ENCODE measurements at places on chromosomes 5 and 9.

- DNase-seq: no peak
These were observed 522.1 kb downstream of the CCDC171 start for GRCh38 chr9:16074963-16075362.

GRCh38 chr5:38338455-38338854 lies 80.1 kb downstream of the EGFLAM start:
- DNase-seq: no peak

DNA sequence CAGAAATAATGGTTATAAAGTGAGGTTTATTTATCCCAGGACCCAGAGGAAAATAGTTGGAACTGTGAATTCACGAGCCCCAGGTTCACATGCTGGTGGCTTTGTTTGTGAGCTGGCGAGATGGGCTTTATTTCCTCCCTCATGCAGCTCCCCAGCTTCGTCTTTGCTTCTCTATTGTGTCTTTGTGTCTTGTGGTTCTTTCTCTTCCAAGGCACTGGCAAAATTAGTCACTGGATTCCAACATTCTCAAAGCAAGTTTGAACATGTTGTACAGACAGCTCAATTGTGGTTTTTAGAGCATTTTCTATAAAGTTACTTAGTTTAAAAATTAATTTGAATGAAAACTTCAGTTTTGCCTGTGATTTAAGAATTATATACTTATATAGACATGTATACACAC lies 7.2 kb downstream of the NDUFS6 start:
- DNase-seq: no peak

DNA sequence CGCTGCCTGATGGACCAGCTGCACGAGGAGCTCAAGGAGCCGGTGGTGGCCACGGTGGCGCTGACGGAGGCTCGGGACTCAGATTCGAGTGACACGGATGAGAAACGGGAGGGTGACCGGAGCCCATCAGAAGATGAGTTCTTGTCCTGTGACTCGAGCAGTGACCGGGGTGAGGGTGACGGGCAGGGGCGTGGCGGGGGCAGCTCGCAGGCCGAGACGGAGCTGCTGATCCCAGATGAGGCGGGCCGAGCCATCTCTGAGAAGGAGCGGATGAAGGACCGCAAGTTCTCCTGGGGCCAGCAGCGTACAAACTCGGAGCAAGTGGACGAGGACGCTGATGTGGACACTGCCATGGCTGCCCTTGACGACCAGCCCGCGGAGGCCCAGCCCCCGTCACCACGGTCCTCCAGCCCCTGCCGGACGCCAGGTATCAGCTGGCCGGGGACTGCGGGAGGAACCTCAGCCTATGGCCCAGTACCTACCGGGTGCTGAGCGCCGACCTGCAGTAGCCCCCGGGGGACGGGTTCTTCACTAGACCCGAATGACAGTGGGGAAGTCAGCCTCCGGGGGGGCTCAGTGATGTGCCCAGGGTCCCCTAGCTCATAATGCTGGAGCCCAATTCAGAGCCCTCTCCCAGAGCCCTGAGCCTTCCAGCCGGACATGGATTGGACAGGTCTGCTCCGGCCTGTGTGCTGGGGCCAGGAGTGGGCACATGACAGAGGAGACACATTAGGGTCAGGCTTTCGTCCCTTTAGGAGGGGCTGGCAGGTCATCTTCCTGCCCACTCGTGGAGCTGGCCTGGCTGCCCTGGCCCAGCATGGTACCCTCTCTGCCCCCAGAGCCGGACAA lies 33.0 kb downstream of the USP20 start:
- DNase-seq: no peak

DNA sequence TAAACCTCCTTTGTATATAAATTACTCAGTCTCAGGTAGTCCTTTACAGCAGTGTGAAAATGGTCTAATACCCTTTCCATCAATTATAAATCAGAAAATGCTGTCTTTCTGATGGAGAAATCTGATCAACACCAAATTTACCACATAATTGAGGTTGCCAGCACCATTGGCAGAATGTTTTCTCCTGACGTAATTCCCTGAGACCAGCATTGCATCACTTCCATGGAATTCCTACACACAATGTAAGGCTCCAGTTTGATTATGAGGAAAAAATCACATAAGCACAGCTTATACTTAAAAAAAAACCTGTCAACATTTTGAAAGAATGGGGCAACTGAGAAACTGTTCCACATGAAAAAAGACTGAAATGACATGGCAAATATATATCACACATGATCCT lies 618.7 kb upstream of the CDH6 start:
- no peak for DNase-seq

- no peak for DNase-seq
These were observed 84.2 kb downstream of the AK8 start for GRCh38 chr9:132793606-132794580.

GRCh38 chr5:154767576-154767975 lies 12.4 kb downstream of the LARP1 start:
- DNase-seq: no peak

DNA sequence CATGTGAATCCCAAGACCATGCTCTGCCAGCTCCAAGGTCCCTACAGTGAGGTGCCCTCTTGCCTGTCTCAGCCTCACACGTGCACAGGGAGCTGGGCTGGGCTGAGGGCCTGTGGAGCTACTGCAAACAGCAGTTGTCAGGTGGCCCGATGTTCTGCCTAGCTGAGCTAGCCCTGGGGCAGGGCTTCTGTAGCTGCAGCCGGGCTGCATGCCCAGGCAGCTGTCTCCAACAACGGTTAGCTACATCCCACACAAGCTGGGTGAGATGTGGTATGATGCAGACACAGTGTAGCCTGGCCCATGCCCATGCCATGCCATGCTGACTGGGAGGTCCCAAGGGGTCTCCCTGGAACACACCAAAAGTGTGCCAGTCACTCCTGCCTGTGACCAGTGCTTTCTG lies 62.0 kb downstream of the MACROH2A1 start:
- DNase-seq: no peak

- no peak for DNase-seq
These were observed 2.3 kb downstream of the TTF1 start for GRCh38 chr9:132404228-132404881.

DNA sequence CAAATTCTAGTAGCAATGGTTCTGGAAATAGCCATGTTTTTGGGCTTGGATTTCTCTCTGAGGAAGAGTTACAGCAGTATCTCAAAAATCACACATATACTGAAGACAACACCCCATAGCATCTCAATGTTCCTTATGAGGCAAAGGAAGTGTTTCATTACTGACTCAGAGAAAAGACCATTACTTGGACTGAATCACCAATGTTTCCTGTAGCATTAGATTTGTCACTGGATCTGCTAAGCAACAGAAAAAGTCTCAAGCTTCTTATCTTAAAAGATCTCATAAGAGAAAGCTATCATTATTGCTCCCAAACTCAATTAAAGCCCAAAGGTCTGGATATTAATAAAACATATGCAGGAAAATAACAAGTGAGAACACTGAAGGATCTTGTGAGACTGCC lies 272.4 kb downstream of the ADAMTS6 start:
- DNase-seq: no peak

- no peak for DNase-seq
These were observed 137.1 kb upstream of the ZNF366 start for GRCh38 chr5:72644296-72644695.

DNA sequence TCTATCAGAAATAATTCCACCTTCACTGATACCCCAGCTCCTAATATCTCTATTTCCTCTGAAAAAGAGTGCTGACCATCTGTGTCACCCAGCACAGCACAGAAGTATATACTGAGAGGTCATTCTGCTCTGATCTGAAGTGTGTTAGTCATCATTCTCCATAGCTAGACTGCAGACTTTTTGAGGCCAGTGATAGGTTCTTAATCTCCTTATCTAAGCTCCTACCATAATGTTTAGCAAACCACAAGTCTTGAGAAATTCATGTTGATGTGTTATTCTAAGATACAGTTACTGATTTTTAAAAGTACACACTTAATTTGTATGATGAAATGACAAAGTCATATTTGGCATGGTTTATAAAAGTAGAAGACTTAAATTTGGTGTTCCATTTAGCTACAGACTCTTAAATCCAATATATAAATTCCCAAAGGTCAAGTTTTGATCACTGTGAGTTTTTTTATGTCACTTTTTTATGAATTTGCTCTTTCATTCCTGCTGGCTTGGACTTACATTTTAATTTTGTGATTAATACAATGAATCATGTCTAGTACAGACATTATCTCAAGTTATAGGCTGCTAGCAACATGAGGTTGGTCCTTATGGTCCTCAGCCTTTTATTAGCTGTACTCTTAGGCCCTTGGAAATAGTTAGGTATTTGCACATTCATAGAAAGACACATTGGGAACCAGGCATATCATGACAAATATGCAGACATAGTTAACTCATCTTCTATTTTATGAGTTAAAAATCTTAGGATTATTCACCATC lies 380.8 kb downstream of the EBF1 start:
- DNase-seq: no peak

GRCh38 chr9:122053064-122053463 lies 40.0 kb downstream of the TTLL11 start:
- no peak for DNase-seq

GRCh38 chr5:51961154-51961562 lies 577.9 kb downstream of the ISL1 start:
- DNase-seq: no peak

- no peak for DNase-seq
These were observed 15.0 kb downstream of the DCANP1 start for GRCh38 chr5:135432113-135432512.

DNA sequence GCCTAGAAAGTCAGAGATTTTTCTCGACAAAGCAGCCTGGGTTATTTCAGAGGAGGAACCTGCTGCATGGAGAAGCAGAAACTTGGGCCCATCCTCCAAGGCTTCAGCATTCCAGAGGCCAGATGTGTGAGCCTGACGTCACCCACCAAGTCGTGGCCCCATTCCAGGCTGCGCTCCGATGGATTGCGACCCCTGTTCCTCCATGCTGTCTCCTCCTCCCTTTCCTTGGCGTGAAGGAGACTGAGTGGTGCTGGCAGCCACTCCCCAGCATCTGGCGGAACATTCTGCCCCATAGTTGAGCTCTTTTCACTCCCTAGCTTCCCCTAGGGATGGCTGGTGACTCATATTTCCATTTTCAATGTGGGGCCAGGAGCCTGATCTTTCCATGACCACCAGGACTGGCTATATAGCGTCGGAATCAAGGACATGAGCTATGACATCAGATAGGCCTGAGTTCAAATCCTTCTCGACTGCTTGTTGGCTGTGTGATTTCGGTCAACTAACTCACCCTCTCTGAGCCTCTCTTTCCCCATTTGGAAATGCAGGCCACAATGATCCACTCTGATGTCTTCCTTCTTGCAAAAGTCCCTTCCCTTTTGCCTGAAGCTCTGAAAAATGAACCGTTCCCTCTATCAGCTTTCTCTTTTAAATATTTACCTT lies 24.5 kb upstream of the DUSP1 start:
- DNase-seq: no peak

DNA sequence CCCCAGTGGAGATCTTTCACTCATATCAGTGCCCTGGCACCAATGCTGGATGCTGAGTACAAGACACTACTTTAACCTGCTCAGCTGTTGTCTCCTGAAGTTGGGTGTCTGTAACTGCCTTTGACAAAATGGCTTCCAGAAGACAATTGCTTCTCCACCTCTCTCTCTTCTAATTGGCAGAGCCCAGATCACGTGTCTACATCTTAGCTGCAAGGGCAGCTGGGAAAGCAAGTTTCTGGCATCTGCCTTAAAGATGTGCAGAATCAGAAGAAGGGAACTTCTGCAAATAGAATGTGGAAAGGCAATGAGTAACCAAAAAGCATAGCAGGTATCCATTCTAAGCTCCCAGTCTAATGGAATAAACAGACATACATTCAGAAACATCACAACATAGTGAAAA lies 81.1 kb downstream of the PDZD2 start:
- no peak for DNase-seq

DNA sequence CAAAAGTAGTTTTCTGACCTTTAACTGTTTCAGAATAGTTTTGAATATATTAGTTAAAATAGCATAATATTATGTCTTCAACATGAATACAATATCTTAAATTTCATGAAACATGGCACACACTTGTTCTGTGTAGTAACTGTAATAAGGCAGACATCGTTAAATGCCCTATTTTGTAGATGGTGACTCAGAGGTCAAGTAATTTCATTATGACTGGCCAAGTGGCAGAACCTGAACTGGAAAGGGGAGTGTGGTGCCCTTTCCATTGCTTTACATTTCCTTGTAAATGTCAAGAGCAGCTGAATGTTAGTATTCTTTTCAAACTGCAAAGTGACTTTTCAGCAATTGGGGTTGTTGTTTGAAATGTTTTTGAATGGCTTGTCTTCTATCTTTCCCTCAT lies 201.2 kb upstream of the CDKN2B start:
- no peak for DNase-seq

DNA sequence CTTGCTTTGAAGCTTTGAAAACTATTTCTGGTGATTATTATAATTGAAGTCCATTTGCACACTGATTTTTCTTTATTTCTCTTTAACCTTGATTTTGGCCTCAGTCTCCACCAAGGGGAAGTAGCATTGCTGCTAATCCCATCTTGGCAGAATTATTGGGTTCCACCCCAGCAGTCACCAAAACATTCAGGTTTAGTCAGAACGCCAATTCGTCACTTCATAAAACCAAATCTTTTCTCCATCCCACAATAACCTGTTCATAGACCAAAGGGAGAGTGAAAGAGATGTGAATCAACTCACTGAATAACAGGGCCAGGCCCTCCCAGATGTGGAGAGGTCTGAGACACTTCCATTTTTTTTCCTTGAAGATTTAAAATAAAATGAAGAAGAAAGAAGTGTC lies 95.1 kb upstream of the VCAN start:
- DNase-seq: no peak

DNA sequence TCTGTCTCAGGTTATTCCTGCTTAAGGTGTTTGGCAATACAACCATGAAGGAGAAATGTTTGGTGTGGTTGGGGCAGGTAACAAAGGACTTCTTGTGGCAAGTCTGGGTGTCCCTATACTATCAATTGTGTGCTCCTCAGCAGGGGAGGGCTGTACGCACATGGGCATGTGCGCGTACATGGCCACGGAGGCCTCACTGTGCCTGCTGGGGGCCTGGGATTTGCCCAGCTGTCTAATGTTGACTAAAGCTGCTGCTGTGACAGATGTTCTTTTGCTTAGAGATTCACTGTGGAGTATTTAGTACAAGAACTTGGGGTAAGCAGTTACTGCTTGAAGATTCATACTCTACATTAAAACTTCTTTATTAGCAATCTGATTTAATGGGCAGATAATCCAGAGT lies 97.5 kb downstream of the HSPA4 start:
- DNase-seq: no peak

Measured in NCI-H2081 treated with DMSO at 0.1 percent for 48 hours (cell line).